ENCODE measurements at places on chromosomes 12 and 14.

DNA sequence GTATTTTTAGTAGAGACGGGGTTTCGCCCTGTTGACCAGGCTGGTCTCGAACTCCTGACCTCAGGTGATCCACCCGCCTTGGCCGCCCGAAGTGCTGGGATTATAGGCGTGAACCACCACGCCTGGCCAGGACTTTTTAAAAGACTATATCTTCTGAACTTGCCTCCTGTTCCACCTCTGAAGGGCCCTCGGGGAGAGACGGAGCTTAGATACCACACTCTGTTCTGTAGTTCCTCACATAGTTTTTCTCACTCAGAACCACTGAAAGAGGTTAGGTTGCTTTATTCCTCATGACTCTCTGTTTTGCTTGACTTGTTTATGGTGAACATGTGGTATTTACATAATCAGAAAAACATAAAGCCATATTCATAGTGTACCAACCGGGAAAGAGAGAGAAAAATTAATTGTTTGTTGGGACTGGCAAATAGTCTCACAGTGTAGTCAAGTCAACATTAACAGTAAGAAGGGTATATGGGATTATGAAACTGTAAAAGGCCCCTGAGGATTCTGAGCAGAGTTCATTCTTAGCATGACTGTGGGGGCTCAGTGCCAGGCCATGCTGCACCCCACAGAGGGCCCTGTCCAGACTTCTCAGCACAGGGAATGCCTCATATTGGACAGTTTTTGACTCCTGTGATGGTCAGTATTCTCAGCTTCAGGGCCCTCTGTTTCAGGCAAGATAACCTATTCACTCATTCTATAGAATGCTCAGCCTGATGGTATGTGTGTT, 342.3 kb downstream of the ZFP36L1 start:
- DNase-seq = no peak

GRCh38 chr12:9960590-9960989, 10.6 kb upstream of the CLEC12A start:
- DNase-seq = no peak

DNA sequence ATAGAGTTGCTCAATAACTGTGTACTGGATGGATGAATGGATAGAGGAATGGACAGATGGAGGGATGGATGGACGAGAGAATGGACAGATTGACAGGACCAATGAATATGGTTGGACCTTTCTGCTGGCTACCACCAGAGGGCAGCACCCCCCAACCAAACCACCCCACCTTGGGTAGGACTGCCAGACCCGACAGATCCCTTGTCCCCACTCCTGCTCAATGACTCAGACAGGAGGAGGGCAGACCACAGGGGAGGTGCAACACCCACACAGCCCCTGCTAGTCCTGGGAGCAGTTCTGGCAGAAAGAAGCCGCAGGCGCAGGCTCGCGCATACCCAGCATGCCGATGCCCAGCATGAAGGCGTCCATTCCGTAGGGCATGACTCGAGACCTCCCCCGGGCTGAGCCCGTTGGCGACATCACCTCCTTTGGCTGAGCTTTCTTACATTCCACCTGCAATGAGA, 12.4 kb downstream of the MSI1 start:
- DNase-seq = no peak

DNA sequence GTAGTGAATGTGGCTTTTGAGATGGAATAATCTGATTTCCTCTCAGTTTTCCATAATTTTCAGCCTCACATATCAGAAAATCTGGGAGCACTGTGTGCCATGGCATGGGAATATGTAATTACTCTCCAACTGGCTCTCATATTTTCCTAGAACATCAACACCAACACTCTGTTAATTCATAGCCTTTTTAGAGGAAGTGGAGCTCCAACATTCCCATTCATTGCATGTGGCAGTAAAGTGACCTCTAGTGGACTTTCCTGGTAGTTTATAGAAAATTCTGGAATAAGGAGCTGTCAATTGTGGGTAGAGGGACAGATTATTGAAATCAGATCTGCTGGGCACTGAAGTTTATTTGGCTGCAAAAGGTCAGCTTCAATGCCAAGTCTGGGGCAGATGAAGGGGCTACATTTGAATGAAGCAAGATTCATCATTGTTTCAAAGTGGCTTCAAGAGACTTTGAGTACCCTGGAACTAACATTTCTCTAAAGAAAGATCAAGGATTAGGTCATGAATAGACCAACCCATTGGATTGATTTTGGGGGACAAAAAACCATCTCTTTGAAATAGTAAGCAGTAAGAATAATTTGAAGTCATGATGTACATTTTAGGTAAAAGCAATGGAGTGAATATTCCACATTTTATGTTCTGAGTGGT, 23.6 kb upstream of the USP44 start:
- no peak for DNase-seq

DNA sequence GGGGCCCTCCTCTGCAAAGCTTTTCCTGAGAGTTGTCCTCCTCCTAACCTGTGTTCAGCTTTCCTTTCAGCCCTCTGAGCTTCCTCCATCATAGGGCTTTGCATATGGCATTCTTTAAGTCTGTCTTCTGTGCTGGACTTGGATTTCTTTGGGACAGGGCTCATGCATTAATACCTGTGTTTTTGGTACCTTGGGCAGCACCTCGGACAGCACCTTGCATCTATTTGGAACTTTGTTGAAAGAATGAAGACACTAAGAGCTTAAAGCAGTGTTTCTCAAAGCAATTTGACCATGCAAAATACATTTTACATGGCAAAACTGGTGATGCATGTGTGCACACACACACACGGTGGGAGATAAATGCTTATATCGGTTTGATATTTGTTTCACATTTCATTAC, 115.0 kb upstream of the SRRM4 start:
- no peak for DNase-seq

DNA sequence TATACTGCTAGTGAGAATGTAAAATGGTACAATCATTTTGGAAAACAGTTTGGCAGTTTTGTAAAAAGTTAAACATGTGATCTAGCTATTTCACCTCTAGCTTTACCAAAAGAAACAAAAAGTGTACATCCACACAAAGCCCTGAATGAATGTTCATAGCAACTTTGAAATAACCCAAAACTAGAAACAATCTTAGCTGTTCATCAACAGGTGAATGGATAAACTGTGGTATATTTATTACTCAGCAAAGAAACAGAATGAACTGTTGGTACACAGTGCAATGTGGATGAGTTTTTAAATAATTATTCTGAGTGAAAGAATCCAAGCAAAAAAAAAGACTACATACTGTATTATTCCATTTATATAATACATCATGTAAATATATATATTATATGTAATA, 36.3 kb downstream of the TPCN1 start:
- DNase-seq = no peak

DNA sequence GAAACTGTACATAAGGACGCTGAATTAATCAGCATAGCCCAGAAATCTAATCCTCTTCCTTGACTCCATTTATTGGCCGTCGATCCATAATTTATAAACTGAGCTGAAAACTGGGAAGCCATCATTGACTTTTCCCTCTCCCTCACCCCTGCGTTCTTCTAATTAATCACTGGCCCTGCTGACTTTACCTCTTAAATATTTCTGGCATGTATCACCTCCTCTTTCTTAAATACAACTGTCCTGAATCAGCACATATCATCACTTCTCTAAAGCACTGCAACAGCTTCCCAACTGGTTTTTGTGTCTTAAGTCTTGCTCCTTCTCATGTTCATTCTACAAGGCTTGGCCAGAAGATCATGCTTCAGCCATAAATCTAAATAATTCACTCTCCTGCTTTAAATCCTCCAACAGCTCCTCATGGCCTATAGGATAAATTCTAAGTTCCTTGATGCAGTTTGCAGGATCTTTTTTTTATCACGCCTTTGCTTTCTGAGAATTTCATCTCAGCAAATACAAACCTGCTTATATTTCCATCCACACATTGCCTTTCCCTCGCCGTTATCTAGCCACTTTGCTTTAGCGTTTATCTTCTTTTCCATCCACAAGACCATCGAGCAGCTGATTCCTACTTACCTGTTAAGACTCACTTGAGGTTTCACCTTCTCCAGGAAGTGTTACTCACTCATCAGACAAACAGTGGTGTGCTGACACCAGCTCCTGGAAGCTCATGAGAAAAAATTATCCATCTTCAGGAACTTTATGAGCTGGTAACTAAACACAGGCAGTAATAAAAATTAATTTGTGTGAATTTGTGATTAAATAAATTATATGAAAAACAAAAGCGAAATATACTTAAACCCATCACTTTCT, 295.6 kb upstream of the FLRT2 start:
- no peak for DNase-seq

DNA sequence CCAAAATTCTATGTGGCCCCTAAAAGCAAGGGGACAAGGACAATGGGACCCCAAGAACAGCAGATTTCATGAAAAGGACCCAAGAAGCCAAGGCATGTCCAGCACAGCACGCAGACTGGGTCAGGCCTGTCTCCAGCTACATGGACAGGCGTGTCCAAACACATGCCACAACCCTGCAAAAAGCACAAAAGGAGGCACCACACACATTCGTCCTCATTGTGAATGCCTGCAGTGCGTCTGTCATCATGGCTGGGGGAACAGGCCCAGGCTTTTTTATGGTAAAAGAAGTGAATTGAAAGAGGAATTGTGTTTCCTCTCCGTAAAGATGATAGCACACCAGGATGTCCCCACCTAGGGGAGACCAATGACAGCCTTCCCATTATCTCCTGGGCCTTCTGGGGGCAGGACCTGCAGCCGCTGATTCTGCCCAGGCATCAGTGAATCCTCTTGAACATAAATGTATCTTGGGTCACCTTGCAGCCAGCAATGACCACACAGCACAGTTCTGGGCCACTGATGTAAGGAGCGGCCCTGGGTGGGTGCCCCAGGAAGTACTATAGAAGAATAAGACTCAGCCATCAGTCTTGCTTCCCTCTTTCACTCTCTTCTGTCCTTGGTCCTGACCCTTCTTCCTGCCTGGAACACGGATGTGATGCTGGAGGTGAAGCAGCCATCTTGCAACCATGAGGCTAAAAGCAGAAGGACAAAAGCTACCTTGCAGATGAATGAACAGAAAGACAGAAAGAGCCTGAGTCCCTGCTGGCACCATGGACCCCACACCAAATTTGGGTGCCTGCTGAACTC, 29.8 kb upstream of the C14orf180 start:
- DNase-seq = no peak

DNA sequence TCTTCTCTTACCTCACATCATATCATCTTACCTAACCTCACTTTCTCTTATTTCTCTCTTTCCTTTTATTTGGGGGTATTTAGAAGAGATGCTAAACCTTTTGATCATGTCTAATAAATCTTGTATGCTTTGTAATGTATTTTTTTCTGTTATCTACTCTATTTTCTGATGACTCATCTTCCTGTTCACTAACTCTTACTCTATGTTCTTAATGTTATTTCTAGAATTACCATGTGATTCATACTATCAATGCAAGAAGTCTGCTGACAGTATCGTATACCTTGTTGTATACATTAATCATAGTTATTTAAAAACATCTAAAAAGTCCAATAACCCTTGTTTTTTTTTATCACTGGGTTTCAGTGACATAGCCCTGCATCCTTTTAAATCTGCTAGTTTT, 62.3 kb downstream of the MGAT4C start:
- DNase-seq = no peak

DNA sequence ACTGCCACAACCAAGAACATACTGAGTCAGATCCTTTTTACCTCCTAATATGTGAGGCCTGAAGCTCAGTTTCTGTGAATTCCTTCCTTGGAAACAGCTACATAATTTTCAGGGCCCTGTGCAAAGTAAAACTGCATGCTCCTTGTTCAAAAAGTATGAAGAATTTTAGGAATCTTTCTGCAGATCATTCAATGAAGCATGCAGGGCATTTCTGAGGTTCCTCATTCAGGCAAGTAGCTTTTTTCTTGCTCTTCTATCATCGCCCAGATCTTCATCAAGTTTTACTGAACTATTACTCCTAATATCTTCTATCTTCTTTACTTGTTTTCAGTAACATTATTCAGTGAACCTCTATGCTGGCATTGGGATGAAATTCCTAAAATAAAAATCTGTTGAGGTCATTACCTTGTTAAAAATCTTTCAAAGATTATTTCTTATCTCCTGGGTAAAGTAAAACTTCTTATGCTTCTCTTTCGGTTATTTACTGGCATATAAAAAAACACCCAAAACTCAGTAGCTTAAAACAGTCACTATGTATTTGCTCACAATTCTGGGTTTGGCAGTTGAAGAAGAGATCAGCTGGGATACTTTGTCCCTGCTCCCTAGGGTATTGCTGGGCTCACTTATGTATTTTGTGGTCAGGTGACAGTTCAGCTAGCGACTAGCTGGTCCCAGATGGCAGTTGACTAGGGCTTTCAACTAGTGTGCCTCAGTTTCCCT, 42.6 kb upstream of the KRR1 start:
- DNase-seq = no peak

GRCh38 chr12:88258396-88258795, 116.3 kb downstream of the TMTC3 start:
- no peak for DNase-seq

DNA sequence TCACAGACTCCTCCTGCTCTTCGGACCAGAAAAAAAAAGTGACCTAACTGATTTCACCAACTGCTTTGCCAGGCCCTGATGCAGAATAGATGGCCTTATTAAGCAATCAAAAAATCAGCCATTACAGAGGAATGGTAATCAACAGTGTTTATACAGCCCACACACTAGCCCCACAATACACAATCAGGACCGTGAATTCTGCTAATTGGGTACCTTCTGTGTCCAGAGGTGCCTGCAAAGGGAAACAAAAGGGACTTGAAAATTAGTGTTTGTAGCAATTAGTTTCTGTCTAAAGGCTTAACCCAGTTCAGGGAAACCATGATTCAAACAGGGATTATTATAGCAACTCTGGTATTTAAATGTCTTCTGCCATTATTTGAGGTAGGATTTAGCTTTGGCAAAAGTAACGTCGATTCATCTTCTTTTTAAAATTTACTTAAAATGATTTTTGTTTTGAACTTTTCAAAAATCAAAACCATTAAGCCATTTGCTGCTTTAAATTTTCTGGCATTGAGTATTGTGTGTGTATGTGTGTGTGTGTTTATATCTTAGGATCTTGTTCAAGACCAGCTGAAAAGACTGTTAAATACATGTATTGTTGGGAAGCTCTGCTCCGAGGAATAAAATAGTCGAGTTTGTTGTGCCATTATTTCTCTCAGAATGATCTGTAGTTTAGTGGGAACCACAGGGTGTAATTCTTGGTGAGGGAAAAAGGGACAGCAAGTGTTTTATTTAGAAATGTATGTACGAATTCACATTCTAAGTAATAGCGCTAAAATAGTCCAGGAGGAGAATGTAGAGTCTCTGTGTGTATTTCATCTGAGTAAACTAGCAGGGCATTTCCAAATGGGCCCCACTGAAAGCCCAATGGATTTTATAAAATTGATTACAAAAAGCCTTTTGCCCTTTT, 156.1 kb downstream of the PTCSC3 start:
- DNase-seq = no peak

- DNase-seq = no peak
Observed at GRCh38 chr14:89425931-89426330, 8.9 kb upstream of the FOXN3 start.

GRCh38 chr12:111249018-111249370, 119.9 kb downstream of the PHETA1 start:
- DNase-seq = peak; percentile 53

- DNase-seq = no peak
Observed at GRCh38 chr14:43568022-43568421, 939.1 kb downstream of the FSCB start.

Measured in NCI-H1694 (cell line).